Muscle of arm (tissue), 14 donors: ENCODE measurements at places on chromosomes 12 and 14.

DNA sequence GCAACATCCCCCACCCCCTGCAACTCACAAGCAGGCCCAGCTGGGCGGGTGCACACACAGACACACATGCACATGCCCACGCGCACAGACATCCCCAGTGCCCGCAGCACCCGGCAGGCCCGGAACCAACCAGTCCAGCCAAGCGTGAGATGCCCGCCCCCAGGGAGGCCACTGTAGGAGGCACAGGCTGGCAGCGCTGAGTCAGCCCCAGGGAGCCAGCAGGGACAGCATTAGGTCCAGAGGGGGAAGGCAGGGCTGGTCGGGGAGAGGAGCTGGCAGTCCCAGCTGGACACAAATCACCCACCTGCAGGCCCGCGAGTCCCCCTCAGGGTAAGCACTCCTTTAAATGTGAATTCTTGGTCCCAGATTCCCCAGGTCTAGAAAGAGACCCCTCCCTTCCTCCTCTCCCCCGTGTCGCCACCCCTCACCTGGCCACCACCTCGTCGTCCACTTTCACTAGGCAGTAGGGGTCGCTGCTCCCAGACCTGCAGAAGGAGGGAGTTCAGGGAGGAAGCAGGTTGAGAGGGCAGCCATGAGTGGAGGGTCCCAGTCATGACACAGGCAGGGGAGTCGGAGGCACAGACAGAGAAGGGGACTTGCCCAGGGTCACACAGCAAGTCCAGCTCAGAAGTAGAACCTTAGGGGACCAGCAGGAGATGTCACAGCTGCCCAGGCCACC, 5.0 kb downstream of the RASAL1 start:
- no peak for DNase-seq

GRCh38 chr14:100155049-100155621, 4.3 kb downstream of the DEGS2 start:
- no peak for DNase-seq

- no peak for DNase-seq
Measured at GRCh38 chr14:46717211-46717610, 65.6 kb upstream of the RPL10L start.

GRCh38 chr12:10289005-10289754, 18.5 kb upstream of the KLRD1 start:
- no peak for DNase-seq

GRCh38 chr12:12519354-12519998, 43.2 kb downstream of the DUSP16 start:
- DNase-seq: no peak

DNA sequence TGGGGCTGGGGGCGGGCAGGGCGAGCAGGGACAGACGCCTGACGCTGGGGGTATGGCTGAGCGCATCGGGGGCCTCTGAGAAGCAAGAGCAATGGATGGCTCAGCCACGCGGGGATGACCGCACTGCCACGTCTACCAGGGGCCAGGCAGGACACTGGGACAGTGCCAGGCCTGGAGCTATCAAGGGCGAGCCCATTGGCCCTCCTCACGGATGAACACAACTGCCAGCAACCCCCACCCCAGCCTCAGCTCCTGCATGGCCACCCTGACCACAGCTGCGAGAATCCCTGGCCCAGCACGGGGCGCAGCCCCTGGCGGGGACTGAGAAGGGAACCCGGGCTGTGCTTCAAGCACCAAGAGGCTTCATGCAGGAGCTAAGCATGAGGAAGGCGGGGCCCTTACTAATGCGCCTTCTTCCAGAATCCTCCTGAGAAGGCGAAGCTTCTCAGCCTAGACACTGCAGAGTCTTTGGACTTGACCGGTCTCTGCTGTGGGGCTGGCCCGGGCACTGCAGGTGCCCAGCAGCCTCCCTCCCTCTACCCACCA, 9.5 kb downstream of the ARL6IP4 start:
- DNase-seq: no peak

DNA sequence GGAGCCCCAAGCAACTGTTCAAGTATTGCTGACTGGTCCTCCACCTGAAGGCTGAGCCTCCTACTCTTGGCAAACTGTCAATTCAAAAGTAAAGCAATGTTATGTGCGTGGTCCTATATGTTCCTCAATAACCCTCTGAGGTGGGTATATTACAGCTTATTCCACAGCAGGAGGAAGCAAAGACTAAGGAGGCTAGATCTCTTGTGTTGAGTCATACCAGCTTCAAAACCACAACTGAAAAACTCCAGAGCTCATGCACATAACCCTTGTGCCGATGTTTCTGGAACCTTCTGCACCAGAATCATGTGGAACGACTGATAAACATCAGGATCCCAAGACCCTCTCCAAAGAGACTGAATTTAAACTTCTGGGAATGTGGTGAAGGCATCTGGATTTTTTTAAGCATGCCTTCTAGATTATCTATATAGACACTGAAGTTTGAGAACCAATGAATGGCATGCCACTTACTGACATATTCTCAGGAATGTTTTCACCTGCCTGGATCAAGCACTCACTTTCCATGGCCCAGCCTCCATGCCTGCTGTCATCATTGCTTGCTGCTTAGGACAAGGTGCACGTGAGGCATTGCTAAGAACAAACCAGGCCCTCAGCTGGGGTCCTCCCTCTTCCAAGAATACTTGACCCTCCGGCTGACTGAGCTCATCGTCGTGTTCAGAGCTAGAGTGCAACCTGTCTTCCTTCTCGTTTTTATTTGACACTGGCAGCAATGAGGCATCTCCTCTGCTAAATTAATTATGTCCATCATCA, 194.7 kb downstream of the BCL11B start:
- no peak for DNase-seq
